Activated CD4-positive, CD25-positive, alpha-beta regulatory T cell treated with anti-CD3 and anti-CD28 coated beads, Interleukin-2, amount 50 U/mL, for 16 hours (primary cell): ENCODE measurements at places on chromosomes 1 and 21.

DNA sequence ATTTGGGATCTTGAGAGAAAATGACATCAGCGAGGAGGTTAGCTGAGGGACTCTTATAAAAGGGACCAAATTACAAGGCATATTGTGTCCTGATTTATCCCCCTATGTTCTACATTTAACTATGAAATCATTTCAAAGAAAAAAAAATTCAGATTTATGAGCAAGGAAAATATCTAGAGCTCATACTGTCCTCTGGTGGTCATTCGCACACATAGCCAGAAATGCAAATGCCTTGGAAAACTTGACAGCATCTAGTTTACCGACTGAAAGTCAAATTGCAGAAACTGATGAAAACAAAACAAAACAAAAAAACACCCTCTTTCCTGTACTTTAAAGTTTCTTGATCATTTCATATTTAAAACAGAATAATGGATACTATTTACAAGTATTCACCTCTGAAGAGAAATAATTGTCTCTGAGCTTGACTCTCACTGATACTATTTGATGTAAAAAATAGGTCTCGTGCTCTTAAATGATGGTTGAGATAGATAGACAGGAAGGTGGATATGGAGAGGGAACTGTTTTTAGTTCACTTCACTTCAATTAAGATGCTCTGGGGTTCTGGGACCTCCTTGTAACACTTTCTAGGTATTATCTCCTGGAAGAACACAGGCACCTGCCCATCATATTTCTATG is 253.8 kb downstream of the PCP4 start:
- no peak for DNase-seq

DNA sequence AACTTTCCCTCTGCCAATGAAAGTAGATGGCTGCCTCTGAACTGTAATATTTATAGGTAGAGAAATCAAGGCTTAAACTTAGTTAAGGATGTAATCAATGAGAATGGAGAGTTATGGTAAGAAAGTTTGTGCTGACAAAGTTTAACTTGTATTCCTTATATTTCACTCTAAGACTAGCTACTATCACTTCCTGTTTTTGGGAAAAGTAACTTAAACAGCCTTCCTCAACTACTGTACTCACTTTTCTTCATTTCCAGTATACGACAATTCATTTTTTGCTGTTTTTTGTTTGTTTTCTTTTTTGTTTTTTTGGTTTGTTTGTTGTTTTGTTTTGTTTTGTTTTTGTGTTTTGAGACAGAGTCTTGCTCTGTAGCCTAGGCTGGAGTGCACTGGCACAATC is 3.7 kb downstream of the RGS18 start:
- DNase-seq, result no peak

- DNase-seq, result peak; percentile 2
These were observed 66.6 kb upstream of the LAPTM5 start for GRCh38 chr1:30823969-30824735.

GRCh38 chr1:20381045-20381641 is 90.5 kb downstream of the VWA5B1 start:
- DNase-seq, result no peak

GRCh38 chr1:109637446-109637845 is 17.8 kb downstream of the AMPD2 start:
- DNase-seq, result no peak

GRCh38 chr1:18535391-18536210 is 54.9 kb downstream of the KLHDC7A start:
- DNase-seq, result no peak

GRCh38 chr21:43933199-43933598 is 68.2 kb downstream of the AGPAT3 start:
- no peak for DNase-seq

GRCh38 chr1:192235127-192235526 is 76.9 kb downstream of the RGS18 start:
- DNase-seq, result no peak

- DNase-seq, result no peak
These were observed 448.3 kb downstream of the MATN1 start for GRCh38 chr1:30274976-30275621.

DNA sequence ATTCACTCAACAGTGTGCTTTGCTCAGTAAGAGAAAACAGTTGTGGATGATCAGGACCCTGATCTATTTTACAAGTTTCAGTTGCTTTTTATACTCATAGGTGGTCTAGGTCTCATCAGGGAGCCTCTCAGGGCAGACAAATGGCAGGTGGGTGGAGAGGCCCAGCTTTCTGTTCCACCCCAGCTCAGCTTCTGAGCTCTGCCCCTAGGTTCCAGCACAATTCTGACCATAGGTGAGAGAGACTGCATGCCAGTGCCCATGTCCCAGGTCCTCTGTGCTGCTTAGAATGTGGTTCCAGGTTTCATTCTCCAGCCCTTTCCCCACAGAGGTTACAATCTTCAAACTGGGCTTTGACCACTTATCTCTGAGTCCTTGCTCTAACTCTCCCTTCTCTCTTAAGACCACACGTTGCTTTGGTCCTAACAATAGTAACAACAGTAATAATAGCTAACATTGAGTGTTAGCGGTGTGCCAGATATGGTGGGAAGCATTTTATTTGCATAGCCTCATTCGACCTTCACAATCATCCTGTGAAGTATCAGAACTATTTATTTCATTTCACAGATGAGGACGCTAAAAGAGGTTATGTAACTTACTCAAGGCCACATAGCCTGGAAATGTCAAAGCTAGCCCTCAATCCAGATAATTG is 19.6 kb upstream of the DUSP10 start:
- no peak for DNase-seq

GRCh38 chr1:181981821-181982220 is 79.7 kb downstream of the ZNF648 start:
- no peak for DNase-seq

- no peak for DNase-seq
These were observed 130.8 kb downstream of the PCBP3 start for GRCh38 chr21:45774291-45774690.

DNA sequence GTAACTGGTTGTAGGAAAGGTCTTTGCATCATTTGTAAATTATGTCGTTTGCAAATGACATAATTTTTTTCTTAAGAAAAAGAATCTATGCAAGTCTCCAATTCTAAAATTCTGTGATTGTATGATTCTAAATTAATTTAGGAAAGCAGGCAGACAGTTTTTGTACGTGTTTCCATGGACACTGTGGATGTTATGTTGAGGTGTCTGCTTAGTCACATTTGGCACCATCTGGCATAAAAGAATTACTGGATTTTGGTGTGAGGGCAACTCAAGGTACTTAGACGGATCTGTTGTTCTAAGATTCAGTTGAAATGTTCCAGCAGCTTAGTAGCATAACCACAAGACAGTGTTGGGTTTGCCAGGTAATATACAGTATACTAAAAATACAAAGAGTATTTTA is 42.5 kb downstream of the C1orf21 start:
- no peak for DNase-seq

DNA sequence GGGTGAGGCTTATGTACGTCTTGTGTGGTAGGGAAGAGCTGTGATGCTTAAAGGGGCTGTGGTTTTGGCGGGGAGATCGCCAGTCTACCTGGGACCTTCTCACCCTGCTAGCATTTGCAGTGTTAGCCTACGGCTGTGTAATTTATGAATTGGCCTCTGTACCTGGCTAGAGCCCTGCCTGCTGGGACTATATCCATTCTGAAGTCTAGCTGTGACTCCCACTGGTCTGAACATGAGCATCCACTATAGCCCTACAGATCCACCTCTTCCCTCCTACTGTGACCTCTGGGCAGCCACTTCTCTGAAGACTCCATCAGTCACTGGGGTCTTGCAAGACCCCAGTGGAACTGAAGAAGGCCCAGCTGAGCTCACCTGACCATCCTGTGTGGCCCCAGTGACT is 73.7 kb downstream of the MT1HL1 start:
- no peak for DNase-seq

GRCh38 chr1:88062650-88063153 is 621.4 kb upstream of the PKN2 start:
- DNase-seq, result no peak

GRCh38 chr1:173661763-173662162 is 7.9 kb downstream of the ANKRD45 start:
- DNase-seq, result no peak

- no peak for DNase-seq
These were observed 178.4 kb downstream of the PSMG1 start for GRCh38 chr21:39004634-39005501.

GRCh38 chr1:21124846-21125245 is 51.9 kb downstream of the EIF4G3 start:
- DNase-seq, result no peak

GRCh38 chr1:3914331-3914851 is 14.3 kb upstream of the C1orf174 start:
- no peak for DNase-seq

GRCh38 chr1:157006676-157007075 is 38.9 kb downstream of the ARHGEF11 start:
- no peak for DNase-seq

DNA sequence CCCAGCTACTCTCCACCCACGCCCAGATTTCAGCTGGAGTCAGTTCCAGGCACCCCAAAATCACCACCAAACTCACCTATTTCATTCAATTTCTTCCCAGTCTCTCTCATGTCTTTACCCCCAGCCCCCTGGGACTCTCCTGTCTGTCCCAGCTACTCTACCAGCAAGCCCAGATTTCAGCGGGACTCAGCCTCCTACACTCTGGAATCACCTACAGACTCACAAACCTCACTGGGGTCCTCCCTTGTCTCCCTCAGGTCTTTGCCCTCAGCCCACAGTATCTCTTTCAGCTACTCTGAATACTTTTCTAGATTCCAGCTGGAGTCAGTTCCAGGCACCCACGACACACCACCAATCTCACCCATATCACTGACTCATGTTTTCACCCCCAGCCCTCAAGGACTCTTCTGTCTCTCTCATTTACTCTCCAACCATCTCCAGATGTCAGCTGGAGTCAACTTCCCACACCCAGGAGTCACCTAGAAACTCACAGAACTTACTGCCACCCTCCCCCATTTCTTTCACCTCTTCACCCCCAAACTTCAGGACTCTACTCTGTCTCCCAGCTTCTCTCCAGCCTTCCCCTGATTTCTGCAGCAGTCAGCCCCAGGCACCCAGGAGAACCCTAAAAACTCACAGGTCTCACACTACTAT is 1529.3 kb upstream of the TPTE start:
- no peak for DNase-seq

DNA sequence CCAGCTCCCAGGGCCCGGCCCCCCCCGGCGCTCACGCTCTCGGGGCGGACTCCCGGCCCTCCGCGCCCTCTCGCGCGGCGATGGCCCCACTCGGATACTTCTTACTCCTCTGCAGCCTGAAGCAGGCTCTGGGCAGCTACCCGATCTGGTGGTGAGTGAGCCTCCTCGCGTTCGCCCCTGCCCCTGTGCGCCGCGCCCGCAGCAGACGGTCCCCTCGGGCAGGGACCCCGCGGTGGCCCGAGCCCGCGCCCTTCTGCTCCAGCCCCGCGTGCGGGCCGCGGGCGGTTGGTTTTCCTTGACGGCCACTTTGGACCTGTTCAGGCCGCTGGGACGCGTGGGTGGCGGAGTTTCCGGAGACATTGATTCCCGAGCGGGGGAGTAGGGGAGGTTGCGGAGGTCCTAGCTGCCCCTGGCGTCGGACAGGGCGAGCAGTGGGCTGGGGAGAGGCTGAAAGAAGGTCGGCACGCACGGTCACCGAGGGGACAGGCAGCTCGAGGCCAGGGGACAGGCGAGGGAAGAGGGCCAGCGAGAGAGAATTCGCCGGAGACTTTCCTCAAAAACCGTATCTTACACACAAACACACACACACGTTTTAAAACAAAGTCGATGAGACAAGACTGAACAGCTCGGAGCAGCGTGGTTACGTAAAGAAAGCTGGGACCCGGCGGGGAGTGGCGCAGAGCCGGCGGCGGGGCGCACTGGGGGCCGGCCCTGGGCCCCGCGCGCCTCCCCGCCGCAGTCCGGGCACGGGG is 427 bp downstream of the WNT3A start:
- DNase-seq, result no peak

GRCh38 chr1:119829625-119830024 is 18.4 kb upstream of the REG4 start:
- no peak for DNase-seq
